CD4-positive, alpha-beta T cell treated with Interleukin-15 for 1 hour (primary cell): ENCODE measurements at places on chromosomes 3 and 15.

- peak; percentile 75 for DNase-seq
Observed at GRCh38 chr3:46998121-46998851, 18.8 kb downstream of the NBEAL2 start.

DNA sequence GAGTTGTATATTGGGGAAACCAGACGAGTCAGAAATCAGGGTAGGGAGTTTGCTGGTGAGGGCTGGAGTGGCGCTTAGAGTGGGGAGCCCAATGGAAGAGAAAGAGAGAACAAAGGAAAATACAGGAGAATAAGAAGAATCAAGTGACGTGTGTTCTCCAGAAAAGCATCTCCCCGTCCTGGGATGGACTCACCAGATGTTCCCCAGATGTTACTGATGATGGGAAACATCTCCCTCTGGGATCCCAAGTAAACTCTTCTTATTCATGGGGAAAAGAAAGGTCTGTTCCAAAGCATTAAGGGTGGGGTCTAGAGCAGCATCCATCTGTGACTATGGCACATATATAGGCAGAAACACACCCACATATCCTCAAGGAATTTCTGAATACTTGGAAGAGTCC, 3.0 kb upstream of the CSRNP1 start:
- DNase-seq = no peak

DNA sequence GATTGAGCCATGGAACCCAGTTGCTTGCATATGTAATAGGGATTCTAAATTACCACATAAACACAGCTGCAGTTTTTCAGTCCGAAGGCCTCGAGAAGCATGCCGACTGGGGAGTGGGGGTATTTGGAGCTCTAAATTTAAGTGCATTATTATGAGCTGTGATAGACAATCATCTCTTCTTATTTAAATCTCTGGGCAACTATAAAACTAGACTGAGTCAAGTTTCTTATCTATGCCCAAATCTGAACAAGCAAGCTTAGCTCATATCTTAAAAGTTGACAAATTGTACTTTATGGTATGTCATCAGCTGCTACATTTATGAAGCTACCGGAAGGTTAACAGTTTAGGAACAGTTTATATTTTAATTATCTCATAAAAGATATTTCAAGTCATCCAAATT, 19.5 kb upstream of the THRB start:
- DNase-seq = no peak

- no peak for DNase-seq
Observed at GRCh38 chr3:106229495-106230278, 360.9 kb upstream of the CBLB start.

- DNase-seq = no peak
Observed at GRCh38 chr15:49189631-49190030, 19.6 kb downstream of the GALK2 start.

DNA sequence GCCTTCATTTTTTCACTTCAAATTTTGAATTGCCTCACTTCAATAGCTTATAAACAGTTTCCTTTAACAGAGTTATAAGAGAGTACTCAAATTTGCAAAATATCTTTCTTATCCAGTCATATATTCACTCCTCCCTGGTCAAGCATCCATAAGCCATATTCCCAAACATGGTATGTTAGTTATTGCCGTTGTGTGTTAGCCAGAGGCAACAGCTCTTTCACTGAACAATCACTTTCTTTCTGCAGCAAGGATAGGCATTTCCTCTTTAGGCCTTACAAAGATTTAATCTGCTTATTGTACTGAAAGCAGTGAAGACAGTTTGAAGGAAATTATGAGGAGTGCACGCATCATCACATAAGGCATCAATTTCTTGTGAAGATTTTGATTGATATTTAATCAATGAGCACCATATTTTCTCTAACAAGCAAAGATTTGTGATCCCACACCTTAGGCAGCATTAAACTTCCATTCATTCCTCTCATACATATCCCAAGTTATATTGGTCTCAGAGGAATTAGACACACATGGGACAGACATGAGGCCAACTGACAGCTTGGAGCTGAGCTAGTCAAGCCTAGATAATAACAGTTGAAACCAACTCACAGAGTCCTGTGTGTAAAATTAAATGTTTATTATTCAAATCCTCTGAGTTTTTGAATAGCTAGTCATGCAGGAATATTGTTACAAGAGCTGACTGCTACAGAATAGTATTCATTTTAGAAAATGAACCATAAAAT, 80.0 kb upstream of the EPHA6 start:
- no peak for DNase-seq

GRCh38 chr3:127716384-127716783, 43.6 kb downstream of the ABTB1 start:
- no peak for DNase-seq

DNA sequence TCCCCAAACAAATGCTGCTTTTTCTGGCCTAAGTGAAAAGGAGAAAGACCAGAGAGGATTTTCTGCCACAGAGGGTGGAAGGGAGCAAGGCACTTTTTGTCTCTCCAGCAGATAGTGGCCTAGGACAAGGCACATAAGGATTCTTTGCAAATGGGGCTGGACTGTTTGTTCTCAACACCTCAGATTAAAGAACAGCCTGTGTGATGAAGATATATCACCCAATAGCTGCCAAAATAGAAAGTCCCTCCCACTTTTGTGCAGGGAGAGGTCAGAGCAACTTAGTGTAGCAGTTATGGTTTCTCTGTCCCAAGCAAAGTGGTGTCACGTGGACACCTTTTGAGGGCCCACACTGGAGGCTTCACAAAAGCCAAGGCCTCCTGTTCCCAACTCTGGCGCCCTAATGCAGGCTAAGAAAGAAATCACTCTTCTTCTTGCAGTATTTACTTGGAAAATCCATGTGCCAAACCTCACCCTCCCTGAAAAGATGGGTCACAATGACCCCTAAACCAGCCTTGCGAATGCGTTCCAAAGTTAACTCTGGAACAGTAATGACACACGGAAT, 84.9 kb downstream of the LRIG1 start:
- no peak for DNase-seq

GRCh38 chr15:65258375-65259262, 28.1 kb downstream of the PARP16 start:
- DNase-seq = no peak

GRCh38 chr3:123723522-123724168, 138.8 kb upstream of the HACD2 start:
- peak; percentile 41 for DNase-seq

- no peak for DNase-seq
Observed at GRCh38 chr3:23372285-23372684, 169.2 kb downstream of the UBE2E2 start.

GRCh38 chr3:39177708-39178332, 14.6 kb downstream of the XIRP1 start:
- peak; percentile 91 for DNase-seq

DNA sequence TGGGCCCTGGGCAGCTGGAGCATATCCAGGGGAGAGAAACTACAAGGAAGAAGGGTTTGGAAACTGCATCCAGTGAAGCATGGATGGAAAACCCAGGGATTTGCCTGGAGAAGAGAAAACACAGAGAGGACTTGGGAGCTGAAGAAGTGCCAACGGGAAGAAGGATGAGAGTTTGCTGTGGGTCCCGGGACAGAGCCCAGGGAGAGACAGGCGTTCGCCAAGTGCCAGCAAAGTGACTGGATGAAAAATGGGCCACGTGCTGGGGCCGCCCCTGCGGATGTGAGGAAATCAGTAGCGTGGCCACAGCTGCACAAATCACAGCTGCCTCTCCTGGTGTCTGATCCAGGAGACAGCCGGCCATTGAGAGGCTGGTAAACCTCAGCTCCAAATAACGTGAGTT, 70.4 kb downstream of the HES1 start:
- no peak for DNase-seq

- DNase-seq = no peak
Observed at GRCh38 chr15:83978588-83978987, 257.0 kb upstream of the GOLGA6L4 start.

DNA sequence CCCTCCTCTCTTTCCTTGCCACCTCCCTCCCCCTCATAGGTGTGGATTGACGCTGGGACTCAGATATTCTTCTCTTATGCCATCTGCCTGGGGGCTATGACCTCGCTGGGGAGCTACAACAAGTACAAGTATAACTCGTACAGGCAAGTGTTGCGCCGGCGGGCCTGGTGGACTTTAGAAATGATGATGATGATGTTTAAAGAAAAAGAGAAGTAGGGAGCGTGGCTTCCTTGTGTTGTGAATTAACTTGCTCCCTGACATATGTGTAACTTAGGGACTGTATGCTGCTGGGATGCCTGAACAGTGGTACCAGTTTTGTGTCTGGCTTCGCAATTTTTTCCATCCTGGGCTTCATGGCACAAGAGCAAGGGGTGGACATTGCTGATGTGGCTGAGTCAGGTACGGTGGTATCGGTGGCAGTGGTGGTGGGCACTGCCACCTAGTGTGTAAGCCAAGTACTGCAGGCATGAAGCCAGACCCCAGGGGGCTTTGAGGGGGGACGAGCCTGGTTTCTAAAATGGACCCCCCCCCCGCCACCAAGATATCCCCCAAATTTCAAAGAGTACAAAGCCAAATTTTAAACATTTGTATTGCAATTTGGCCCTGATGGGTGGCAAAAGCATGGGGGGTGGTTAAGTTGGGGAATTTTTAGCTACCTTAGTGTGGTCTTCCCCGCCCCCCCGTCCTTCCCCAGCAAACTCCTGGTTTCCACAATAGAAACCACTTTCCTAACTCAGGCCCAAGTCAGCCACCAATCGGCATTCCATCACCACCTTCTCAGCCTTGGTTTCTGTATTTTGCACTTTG, 65.6 kb downstream of the SLC6A6 start:
- DNase-seq = peak; percentile 25
